Activated CD4-positive, alpha-beta memory T cell treated with anti-CD3 and anti-CD28 coated beads for 36 hours (primary cell): ENCODE measurements at places on chromosomes 11 and 22. TPM values are rescaled to one million over a fixed set of nuclear protein-coding genes. Genes with fewer than 3 reads are reported as not detected.

GRCh38 chr11:30798547-30799236 lies 212.5 kb upstream of the MPPED2 start:
- DNase-seq = no peak

DNA sequence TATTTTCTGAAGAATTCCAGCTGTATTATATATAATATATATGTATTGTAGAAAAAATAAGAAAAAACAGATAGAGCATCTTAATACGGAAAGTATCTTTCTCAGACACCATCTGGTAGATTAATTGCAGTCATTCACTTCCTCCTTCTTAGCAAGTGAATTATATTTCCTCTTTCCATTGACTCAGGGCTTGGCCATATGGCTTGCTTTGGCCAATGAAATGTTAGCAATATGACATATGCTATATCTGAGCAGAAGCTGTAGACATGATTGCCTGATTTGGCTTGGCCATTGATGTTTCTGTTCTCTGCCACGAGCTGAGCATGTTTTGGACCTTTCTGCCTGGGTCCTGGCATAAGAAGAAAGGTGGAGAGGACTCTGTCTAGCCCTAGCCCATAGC lies 34.4 kb upstream of the ZBED5 start:
- no peak for DNase-seq

DNA sequence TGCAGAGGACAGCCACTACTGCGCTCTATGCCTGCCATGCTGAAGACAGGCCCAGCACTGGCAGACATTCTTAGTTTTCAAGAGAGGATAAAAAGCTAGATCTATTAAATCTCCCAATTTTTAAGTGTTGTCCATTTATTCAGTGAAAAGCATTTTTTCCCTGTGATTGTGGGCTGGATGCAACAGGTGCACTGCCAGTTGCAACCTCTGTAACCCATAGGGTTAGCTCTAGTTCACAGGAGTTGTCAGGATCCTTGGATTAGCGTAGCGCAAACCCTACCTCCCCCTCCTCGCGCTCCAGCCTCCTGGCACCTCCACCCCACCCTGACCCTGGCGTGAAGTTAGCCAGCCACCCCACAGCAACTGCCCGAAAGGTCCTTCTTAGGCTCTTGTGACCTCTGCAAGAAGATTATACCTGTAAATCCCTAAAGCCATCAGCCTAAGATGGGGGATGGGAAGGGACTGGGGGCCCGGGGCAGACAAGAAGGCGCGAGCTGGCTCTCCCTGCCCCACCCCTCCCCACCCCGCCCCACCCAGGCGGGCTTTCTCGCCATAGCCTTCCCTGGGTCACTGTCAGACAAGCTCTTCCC lies 30.9 kb downstream of the EIF3F start:
- no peak for DNase-seq

DNA sequence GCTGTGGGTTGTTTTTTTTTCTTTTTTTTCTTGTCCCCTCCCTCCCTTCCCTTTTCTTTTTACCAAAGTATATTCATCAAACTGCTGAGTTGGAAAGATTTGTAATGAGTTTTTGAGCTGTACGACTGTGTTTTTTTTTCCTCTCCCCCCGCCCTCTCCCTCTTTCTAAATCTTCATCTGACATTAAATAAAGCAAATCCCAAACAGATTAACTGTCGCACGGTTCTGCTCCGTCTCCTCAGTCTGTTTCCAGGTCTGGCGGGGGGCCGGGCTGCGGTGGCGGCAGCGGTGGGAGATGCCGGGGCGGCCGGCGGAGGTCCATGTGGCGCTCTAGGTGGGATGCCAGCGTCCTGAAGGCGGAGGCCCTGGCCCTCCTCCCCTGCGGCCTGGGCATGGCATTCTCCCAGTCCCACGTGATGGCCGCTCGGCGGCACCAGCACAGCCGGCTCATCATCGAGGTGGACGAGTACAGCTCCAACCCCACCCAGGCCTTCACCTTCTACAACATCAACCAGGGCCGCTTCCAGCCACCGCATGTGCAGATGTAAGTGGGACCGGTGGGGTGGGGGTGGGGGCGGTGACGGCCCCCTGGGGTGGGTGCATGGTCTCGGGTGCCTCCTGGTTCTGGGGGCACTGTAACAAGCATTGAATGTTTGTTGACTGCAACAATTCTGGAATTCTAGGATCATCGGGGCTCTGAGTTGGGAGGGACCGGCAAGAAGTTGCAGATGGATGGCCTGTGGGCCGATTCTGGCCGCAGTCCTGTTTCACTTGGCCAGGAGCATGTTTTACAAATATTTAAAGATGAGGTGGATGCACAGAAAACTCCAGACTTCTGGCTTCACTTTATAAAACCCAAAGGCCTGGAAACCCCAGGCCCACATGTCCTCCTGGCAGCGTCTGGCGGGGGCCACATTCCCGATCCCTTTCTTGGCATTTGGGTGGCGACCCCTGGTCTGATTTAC lies 13.1 kb downstream of the MPPED1 start:
- no peak for DNase-seq

DNA sequence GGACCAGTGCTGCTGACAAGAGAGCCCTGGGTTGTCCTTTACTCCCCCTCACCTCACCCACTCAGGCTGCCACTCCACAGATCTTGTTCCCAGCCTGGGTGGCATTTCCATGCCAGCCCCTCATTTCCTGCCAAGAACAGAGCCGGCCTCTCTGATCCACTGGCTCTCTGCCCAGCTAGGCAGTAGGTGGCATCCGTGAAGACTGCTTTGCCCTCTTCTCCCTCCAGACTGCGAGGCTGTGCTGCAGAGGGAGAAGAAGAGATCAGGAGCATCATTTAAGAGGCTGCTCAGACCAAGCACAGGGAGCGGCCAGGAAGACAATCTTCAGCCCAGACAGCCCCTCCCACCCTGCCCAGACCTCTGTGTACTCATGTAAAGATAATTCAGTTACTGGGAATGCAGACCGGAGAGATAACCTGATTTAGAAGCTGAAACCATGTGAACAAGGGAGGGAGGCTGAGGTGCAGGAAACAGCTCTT lies 126.9 kb upstream of the NCAM1 start:
- no peak for DNase-seq

DNA sequence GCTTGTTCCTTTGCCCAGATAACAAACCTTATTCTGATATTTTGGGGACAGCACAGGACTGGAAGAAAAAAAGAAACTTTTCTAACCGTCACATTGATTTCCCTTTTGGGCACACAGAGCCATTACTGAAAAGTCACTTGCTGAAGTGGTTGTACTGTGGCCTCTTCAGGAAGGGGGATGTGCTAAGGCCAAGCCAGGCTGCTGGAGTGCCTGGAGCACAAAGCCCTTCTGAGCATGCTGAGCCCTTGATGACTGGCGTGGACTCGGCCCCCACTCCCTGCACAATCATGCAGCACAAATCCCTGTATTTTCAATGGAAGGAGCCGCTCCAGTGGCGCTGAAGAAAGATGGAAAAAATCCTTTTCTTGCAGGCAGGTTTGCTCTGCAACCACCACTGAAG lies 164.2 kb downstream of the NTM start:
- no peak for DNase-seq

- no peak for DNase-seq
Measured at GRCh38 chr22:37965940-37966664, 12.6 kb downstream of the POLR2F start.

GRCh38 chr11:82883853-82884252 lies 16.4 kb downstream of the PRCP start:
- no peak for DNase-seq

GRCh38 chr22:34834059-34834458 lies 231.9 kb upstream of the ISX start:
- DNase-seq = no peak

Gene C11orf97
- total RNA-seq = not detected

- DNase-seq = no peak
Measured at GRCh38 chr11:17005646-17006045, 8.6 kb downstream of the PLEKHA7 start.

DNA sequence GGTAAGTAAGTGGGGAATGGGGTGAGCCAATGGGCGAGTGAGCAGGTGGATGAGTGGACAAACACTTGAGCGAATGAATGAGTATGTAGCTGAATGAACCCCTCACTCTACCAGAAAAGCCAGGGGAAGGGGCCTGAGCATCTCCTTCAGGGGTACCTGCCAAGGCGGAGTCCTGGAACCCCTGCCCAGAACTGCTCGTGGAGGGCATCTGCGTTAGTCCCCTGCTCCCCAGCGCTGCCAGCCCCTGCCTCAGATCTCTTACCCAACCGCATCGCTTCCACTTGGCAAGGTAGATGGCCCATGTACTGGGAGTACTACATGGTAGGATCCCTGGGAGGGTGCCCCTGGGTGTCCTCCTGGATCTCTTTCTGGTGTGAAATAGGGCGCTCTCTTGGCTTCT lies 7.4 kb upstream of the ANO1 start:
- no peak for DNase-seq

DNA sequence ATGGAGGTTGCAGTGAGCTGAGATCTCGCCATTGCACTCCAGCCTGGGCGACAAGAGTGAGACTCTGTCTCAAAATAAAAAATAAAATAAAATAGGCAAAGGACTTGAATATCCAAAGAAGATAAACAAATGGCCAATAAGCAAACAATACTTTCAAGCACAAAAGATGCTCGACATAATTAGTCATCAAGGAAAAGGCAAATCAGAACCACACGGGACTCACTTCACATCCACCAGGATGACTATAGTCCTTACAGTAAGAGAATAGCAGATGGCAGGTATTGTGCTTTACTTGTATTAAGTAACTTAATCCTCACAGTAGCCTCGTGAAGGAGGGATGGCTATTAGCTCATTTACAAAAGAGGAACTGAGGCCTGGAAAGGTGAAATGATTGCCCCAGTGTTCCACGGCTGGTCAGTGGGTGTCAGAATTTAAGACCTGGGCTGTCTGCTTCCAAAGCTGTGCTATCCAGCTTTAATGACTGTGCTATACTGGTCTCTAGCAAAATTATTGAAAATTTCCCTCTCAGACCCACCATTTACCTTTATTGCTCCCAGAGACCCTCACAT lies 40.2 kb upstream of the RBFOX2 start:
- no peak for DNase-seq

DNA sequence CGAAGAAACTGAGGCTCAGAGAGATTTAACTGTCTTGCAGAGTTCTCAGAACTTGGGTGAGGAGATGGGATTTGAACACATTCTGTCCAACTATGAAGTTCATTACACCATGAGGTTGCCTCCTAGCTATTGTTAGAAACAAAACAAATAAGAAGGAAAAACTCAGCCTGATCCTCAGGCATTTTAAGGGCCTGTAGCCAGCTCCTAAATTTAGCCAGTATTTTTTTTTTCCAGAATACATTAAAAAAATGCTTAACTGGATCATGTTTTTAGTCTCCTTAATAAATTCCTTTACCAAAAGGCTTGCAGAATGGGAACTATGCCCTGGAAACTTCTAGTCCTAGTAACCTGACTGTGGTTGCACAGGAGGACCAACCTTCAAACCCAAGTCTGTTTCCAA lies 212.0 kb downstream of the CSNK2A3 start:
- DNase-seq = no peak

- DNase-seq = no peak
Measured at GRCh38 chr11:2963112-2963754, 28.9 kb downstream of the NAP1L4 start.

DNA sequence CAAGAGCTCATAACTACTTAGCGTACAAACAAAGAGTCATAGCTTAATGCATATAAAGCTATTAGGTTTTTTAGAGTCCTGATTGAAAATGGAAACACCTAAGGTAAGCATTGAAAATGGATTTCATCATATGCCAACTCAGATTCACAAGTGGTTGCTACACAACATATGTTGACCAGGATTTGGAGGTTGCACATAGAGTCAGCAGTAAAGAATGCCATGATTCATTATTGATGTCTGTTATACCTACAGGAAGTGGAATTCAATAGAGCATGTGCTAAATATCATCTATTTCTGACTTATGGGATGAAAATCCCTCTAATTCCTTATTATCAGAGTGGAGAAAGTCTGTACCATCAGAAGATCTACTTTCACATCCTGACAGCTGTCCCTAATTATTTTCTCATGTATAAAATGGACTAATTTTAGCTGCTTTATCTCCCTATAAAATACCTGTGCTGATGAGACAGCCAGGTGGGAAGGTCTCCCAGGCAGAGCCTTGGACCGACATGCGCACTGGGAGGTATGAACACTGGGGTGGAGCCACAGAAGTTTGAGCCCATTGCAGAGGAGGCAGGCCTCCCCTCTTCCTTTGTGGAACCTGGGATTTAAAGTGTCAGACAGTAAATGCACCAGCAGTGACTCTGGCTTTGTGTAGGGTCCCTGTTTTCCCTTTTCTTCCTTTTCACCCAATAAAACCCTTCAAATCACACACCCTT lies 204.2 kb downstream of the AASDHPPT start:
- DNase-seq = no peak

DNA sequence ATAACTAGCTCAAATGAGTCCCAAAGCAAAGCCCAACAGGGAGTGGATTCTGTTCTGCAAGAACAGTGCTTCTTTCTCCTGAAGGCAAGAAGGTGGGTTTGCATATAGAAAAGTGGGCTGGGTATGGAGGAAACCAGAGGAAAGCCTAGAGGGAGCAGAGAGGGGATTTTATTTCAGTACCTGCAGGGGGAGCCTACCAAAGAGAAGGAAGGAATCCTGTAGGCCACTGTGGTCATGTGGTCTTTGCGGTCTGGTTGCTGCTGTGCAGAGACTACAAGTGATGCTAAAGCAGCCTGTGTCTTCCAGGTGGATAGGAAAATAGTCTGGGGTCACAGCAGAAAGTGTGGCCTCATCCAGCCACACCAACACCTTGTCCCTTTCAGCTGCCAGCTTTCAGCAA lies 33.2 kb upstream of the ZBTB16 start:
- DNase-seq = peak; percentile 31

DNA sequence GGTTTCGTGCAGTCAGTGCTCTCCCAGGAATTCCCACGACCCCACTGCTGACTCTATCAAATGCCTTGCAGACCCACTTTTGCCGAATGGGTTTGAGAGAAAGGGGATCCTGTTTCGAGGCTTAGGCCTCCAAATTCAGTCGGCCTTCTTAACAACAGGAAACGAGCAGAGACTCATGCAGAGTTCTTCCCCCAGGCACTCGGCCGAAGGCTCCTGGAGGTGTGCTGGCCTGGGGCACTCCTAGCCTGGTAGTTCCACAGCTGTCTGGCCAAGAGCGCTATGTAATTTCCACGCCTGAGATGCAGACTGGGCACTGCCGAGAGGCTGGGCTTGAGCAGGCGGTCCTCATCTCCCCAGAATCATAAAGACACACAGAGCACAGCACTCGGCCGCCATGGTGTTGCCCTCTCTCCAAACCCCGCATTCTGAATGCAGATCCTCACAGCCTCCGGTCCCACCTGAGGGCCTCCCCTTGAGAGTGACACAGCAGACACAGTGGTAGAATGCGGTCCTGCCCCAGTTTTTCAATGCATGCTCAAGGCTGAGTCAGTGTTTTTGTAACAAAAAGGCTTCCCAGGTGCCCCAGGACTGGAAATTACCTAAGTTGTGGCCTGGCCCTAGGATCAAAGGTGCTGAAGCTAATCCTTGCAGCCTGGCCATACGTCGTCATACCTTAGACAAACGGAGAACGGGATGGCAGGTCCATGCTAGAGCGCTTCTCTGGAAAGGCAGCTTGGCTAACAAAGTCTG lies 30.2 kb upstream of the BID start:
- no peak for DNase-seq
